ENCODE measurements at places on chromosomes 2 and 18.

DNA sequence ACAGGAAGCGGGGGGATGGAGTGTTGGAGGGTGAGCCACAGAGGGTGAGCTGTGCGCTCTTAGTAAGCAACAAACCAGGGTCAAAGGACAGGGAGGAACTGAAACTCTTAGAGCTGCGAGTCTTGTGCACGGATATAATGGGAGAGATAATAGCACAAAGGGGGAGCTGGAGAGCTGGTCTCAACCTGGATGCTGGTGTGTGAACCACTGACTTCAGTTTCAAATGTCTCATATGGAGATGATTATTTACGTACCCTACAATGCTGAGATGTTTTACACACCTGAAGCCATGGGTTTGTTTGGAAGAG, 35.9 kb downstream of the PTGR3 start:
- DNase-seq: no peak

GRCh38 chr2:27689424-27689823, 25.7 kb downstream of the SLC4A1AP start:
- DNase-seq: no peak

GRCh38 chr18:634551-635045, 22.9 kb upstream of the TYMS start:
- DNase-seq: no peak

GRCh38 chr18:48674758-48675351, 136.0 kb downstream of the CTIF start:
- no peak for DNase-seq

GRCh38 chr18:48866028-48866733, 84.6 kb downstream of the SMAD7 start:
- no peak for DNase-seq

- DNase-seq: no peak
These were observed 110.2 kb upstream of the CCDC68 start for GRCh38 chr18:55069497-55069896.

GRCh38 chr2:240060977-240061591, 7.8 kb upstream of the OR6B3 start:
- peak; percentile 54 for DNase-seq

DNA sequence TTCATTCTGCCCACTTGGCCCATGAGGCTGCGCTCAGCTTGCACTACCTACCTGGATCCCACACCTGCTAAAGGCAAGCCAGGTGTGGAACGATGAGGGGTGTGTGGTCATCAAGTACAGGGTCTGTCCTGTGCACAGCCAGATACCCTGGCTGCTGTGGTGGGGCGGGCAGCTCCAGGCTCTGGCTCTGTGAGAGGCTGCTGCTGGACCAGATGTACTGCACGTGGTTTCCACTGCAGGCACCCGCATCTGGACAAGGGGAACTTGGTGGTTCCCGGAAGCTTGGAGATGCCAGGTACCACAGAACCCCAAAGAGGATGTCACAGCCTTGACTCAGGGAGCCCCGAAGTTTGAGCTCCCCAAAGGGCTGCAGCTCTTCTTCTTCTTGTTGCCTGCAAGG, 68.1 kb upstream of the ZNF804A start:
- DNase-seq: no peak

- no peak for DNase-seq
These were observed 79.7 kb upstream of the ACAA2 start for GRCh38 chr18:49893036-49893435.
